ENCODE measurements at places on chromosomes 7 and 10.

DNA sequence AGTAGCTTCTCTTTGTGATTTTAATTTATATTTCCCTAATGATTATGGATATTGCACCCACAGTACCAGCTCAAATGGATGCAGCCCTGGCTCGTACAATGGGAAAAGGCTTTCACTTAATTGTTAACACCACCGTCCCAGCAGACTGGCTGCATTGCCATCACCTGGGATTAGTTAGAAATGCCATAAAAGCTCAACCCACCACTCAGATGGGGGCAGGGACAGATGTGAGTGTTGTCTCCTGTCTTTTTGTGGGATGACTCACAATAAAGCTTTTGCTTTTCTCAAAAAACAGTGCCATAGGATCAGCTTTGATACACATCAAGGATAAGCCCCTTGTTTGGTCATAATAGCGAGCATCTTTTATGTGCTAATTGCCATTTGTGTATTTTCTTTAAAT lies 729.1 kb downstream of the TNS3 start:
- DNase-seq = no peak

GRCh38 chr10:76624470-76624869 lies 1013.1 kb downstream of the KCNMA1 start:
- DNase-seq = no peak

DNA sequence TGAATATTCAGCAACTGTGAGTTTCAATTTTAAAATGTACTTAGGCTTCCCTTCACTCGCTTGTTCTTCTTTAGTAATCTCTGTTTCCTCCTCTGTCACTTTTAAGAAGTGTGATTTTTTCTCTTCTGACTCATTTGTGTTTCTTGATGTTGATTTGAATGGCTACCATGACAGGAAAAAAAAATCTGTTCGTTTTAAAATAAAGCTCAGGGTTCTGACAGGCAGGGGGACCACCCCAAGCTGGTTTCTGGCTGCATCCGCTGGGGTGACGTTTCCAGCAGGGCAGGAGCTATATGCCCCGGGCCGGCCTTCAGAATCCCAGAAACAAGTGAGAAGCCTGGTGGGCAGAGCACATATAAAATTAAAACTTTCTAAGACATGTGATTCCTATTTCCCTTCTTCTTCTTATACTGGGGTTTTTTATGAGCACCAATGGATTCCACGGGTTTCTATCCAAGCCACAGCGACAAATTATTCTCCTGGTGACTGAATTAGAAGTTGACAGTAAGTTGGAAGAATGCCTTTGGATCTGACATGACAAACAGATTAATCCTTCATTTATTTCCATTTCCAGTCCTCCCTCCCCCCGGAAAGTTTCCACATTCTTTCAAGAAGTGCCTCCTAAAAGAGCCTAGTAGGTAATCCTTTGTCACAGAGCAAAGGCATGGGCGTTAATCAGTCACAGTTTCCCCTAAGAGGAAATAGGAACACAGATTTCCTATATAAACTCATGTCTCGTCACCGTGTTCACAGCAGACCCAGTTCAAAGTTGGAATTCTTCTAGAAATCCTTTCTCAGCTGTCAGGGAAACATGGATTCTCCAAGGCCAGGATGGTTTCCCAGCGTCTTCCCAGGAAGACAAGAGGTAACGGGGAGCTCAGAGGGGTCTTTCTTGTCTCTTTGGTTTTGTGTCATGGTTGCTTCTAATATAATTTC lies 79.9 kb downstream of the PTPRE start:
- no peak for DNase-seq

DNA sequence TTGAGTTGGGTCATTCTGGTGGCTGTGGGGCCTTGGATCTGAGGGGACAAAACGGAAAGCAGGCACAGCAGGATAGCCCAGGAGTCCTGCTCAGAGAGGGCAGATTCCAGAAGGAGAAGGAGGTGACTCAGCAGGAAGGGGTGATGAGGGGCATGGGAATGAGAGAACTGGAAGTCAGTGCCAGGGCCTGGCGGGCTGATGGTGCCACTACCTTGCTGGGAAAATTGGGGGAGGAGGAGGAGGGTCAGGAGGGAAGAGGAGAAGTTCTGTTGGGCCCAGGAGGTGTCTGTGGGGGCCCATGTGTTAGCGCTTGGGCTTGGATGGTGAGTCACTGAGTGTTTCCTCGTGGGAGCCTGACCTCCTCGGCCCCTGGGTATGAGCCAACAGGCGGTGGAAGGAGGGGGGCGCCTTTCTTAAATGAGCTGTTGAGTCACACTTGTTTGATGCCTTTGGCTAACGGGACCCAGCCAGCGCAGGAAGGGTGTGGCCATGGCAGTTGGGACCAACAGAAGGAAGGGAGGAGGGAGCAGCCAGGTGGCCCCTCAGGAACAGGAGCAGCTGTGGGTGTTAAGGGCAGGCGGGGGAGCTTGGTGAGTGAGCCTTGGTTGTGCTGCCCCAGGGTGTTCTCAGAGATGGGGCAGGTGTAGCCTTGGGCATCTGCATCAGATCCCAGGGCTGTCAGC lies 130.0 kb upstream of the BTBD16 start:
- no peak for DNase-seq

DNA sequence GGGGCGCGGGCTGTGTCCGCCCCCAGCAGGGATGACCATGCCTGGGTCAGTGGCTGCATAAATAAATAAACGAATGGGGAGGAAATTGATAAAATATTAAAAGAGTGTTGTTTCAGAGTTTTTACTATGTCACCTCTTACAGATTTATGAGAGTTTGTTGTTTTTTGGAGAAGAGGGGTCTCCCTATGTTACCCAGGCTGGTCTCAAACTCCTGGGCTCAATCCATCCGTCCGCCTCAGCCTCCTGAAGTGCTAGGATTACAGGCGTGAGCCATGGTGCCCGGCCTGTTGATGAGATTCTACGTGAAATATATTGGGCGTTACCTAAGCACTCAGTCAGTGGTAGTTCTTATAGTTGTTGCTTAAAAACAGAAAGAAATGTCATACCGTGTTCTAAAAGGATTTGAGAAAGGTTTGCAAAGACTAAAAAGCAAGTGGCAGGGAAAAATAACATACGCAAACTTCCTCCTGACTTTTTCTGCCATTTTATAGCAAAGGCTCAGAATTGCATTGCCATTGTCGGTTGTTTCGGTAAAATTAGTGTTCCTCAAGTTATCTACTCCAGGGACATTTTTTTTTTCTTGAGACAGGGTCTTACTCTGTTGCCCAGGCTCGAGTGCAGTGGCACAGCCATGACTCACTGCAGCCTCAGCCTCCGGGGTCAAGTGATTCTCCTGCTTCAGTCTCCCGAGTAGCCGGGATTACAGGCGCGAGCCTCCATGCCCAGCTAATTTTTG lies 39.5 kb upstream of the FOXK1 start:
- DNase-seq = no peak

GRCh38 chr10:121608469-121609190 lies 10.4 kb upstream of the FGFR2 start:
- no peak for DNase-seq

DNA sequence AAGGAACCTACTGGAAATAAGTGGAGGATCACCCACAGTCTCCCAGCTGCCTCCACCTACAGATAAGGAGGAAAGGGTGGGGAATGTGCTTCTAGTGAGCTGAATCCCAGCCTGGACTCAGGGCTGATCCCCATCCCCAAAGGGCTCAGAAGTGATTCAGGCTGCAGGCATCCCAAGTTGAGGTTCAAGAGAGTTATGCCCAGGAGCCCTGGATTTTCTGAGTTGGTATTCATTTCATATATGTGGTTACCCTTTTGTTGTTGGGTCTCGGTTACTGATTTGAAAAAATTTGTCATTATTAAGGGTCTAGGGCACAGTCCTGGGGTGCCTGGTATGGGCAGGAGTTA lies 30.0 kb upstream of the SRGN start:
- no peak for DNase-seq

DNA sequence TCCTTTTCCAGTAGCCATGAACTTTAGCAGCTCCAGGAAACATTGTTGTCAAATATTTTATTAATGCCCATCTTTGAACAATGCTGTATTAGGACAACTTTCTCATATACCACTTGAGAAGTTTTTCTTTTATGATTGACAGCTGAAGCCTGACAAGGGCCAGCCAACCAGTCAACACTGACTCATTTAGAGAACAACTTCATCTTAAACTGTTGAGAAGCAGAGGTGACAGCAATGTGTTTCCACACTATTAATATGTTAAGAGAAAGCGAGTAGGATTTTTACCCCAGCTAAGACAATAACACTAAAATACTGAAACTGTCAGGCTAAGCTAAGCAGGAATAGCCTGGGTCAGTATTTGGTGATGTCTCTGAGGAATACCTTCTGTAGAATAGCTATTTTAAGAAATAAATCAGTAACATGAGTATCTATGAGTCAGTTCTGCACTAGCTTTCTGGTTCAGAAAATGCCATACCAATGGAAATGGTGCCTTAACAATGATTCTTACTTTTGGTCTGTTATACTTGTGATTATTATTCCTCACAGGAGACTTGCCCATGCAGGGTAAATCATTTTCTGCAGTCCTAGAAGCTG lies 168.8 kb upstream of the POT1 start:
- DNase-seq = no peak

GRCh38 chr7:35536396-35536826 lies 158.5 kb downstream of the HERPUD2 start:
- DNase-seq = no peak

- DNase-seq = no peak
Observed at GRCh38 chr7:16417906-16418305, 3.4 kb downstream of the CRPPA start.

DNA sequence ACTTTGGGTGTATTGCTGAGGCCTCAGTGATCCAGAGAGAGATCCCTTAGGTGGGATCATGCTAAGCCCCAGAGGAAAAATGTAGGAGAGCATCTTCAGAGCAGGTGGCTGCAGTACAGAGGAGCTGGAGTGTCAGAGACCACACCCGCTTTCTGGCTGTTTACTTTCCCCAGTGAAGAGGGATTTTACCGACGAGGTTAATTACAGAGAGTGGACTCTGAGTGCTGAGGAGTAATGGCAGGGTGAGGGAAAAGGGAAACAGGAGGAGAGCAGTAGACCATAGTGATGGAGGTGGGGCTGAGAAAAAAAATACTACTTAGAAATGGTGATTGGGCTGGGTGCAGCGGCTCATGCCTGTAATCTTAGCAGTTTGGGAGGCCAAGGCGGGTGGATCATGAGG lies 43.3 kb upstream of the HBP1 start:
- DNase-seq = no peak

GRCh38 chr7:2924866-2925840 lies 81.0 kb upstream of the GNA12 start:
- no peak for DNase-seq

GRCh38 chr7:92460510-92460909 lies 13.2 kb downstream of the GATAD1 start:
- DNase-seq = no peak

GRCh38 chr7:92205987-92206386 lies 27.0 kb upstream of the LRRD1 start:
- no peak for DNase-seq

GRCh38 chr7:16028636-16029035 lies 342.2 kb upstream of the MEOX2 start:
- no peak for DNase-seq

DNA sequence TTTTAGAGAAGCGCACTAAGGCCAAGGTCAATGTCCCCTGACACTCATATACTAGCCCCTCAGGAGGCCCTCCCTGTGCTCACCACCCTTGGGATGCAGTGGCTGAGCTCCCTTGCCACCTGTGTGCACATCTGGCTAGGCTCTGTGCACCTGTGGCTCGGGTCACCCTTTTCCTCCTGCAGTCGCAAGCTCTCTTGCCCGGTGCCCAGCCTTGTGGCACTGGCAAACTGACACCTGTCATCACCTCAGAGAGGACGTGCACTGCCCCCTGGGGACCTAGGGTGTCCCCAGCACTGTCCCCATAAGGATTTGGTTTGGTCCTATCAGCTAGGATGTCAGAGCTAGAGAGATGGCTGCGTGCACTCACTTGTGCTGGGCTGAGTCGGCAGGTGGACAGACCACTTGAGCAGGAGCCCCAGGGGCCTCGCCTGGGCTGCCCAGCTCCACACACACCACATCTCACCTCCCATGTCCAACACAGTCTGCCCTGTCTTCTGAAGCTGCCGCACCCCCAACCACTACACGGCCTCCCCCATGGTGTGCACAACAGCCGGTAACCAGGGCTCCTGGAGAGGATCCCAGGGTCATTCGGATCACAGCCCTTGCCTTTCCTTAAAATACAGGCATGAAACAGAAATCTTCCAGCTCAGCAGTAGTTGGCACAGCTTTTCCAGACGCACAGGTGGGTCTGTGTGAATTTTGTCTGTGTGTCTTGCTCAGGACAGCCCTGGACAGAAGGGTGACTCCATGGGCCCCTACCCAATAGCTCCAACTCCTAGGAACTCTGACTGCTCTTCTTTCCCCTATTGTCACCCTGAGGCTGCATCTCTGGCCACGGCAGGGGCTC lies 111.0 kb downstream of the GRID1 start:
- DNase-seq = no peak

DNA sequence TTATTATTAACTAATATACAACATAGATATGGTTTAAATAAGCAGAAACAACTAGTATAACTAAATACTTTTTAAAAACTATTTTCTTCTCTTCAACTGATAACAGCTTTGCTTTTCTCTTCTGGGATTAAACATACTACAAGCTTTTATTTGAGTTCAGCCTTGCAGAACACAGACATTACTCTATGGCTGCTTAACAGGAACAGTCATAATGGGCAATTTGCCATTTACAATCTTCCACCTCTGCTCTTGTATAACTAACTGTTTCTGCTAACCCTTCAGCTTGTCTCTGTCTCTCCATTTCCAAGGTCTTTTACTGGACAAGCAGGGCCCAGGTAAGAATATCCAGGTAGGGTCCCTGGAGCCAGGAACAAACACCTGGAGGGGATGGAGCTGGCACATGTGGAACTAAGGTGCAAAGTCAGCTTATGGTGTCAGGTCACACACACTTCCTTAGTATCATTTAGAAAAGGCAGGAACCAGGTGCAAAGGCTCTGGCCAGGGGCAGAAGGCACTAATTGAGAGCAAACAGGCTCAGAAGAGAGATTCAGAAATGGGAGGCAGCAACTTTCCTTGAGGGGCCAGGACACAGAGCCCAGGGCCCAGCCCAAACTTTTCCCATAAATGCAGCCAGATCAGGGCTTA lies 93.1 kb downstream of the STRA8 start:
- DNase-seq = no peak

- no peak for DNase-seq
Observed at GRCh38 chr7:12412407-12412806, 8.7 kb upstream of the VWDE start.

DNA sequence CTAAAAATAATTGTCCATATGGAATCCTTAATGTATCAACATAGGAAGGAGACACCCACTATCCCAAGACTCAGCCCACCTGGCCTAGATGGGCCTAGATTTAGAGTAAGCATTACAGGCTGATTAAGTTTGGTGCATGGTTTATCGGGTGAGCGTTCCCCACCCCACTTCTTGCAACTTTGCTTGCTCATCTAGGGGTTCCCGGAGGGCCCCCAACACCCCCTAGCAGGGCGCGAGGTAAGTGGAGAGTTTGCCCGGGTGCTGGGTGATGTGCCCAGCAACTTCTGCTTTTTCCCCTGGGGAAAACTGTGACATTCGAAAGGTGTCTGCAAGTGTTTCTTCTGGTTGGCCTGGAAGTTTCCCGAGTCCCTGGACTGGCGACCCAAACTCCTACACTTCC lies 31.7 kb downstream of the SKIDA1 start:
- DNase-seq = no peak

- DNase-seq = no peak
Observed at GRCh38 chr7:128933180-128933891, 4.4 kb upstream of the IRF5 start.
